ENCODE measurements at places on chromosomes 3 and 15.

GRCh38 chr15:60964527-60964926, 264.6 kb downstream of the RORA start:
- no peak for DNase-seq

GRCh38 chr3:180657094-180657493, 22.2 kb downstream of the CCDC39 start:
- DNase-seq: no peak

DNA sequence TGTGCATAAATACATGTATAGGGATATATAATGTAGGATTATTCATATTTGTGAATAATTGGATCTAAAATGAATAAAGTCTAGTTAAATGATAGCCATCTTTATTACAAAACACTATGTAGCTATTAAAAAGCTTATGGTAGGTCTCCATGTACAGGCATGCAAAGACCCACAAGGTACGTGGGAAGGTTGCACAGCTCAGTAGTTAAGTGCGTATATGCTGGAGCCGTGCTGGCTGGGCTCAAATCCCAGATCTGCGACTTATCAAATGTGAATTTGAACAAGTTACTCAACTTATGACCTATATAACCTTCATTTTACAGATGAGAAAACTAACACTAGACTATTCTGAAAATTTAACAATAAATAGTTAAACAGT, 100.6 kb downstream of the MYH15 start:
- no peak for DNase-seq

DNA sequence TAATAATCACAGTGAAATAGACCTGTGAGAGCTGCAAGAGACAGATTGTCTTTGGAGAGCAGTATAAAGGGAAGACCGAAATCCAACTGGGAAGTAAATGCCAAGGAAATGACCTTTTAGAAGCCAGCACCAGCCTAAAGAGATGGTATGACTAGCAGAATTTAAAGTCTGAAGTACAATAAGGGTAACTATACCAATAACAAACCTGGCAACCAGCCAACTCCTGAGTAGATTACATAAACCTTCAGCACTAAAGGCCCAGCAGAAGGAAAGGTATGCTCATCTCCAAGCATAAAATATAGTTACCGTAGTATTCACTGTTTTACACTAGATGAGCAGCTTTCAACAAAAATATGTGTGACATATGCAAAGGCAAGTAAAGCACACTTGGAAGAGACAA, 155.1 kb upstream of the SATB1 start:
- DNase-seq: peak; percentile 4

GRCh38 chr15:40331637-40332036, 8.1 kb downstream of the INAFM2 start:
- no peak for DNase-seq

GRCh38 chr3:46820852-46821251, 42.4 kb downstream of the MYL3 start:
- DNase-seq: no peak

GRCh38 chr3:150623945-150624344, 20.8 kb downstream of the SELENOT start:
- no peak for DNase-seq

DNA sequence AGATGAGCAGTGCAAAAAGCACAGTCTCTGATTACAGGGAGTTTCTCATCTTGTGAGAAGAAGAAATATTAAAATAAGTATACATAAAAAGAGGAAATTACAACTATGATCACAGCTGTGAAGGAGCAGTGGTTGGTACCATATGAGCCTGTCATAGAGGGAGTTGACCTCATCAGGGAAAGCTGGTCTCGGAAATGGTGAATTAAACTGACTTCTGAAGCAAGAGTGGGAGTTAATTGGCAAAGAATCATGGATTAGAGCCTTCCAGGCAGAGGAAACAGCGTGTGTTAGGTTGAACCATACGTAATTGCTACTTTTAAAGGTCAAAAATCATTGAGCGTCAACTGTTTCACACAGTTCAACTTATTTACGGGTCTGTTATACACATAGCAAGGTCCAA, 539.1 kb downstream of the EDEM1 start:
- DNase-seq: no peak

DNA sequence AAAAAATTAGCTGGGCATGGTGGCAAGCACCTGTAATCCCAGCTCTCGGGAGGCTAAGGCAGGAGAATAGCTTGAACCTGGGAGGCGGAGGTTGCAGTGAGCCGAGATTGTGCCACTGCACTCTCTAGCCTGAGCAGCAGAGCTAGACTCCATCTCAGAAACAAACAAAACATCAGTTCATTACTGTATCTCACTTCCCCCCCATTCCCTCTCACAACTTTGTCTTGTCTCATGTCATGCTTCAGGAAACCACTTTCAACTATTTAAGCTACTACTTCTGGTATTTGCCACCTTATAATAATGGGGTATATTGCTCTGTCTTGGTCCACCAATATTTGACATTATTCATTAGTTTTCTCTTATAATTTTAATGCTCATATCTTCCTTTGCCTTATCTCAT, 26.2 kb downstream of the PIK3CA start:
- no peak for DNase-seq

DNA sequence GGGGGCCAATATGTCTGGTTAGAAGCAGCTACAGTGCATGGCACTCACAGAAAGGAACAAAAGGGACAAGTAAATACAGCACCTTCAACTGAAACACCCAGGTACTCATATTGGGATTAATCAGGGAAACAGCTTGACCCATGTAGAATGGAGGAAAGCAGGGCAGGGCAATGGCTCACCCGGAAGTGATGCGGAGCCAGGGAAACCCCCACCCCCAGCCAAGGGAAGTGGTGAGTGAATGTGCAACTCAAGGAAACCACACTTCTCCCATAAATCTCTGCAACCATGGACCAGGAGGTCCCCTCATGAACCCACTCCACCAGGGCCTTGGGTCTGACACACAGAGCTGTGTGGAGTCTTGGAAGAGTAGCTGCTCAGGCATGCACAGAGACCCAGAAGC, 117.1 kb downstream of the MTHFS start:
- no peak for DNase-seq

DNA sequence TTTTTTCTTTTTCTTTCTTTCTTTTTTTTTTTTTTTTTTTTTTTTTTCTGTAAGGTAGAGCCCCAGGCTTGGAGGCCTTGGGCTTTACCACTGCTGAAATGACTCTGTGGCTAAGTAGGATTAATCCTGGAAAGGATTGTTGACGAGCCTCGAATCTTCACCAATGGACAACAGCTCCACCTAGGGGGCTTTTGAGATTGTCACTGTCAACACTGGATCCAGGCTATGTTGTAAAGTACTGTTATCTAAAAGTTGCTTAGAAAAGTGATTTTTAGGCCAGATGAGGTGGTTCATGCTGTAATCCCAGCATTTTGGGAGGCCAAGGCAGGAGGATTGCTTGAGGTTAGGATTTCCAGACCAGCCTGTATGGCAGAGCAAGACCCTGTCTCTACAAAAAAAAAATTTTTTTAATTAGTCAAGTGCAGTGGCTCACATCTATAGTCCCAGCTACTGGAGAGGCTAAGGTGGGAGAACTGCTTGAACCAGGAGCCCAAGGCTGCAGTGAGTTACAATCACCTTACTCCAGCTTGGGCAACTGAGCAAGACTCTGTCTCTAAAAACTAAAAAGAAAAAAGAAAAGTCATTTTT, 41.6 kb downstream of the KLHL18 start:
- DNase-seq: no peak

DNA sequence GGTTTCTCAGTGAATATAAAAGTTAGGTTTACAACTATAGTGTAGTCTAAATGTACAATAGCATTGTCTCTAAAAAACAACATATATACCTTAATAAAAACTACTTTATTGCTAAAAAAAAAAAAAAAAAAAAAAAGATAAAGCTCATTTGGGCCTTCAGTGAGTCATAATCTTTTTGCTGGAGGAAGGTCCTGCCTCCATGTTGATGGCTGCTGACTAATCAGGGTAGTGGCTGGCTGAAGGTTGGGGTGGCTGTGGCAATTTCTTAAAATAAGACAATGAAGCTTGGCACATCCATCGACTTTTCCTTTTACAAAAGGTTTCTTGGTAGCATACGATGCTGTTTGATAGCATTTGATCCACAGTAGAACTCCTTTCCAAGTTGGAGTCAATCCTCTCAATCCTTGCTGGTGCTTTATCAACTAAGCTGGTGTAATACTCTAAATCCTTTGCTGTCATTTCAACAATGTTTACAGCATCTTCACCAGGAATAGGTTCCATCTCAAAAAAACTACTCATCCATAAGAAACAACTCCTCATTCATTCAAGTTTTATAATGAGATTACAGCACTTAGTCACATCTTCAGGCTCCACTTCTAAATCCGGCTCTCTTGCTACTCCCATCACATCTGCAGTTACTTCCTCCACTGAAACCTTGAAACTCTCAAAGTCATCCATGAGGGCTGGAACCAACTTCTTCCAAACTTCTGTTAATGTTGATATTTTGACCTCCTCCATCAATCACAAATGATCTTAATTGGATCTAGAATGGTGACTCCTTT, 13.3 kb downstream of the ZNF280D start:
- DNase-seq: no peak
